ENCODE measurements at places on chromosomes 7 and 10. TPM values are rescaled to one million over a fixed set of nuclear protein-coding genes. Genes with fewer than 3 reads are reported as not detected.
A peak's percentile ranks its signal among the peaks of the same experiment; 100 is the strongest.

Gene LAMB4
- 0.36 TPM for polyA plus RNA-seq

Gene SPAM1
- not detected for polyA plus RNA-seq

Gene C10orf105
- not detected for polyA plus RNA-seq

Gene EXOC6
- 2.4 TPM for polyA plus RNA-seq

Gene LRRC18
- polyA plus RNA-seq: not detected

Gene RAPGEF5
- polyA plus RNA-seq: 1.8 TPM

Gene OR2A1
- not detected for polyA plus RNA-seq

Gene PAPOLB
- not detected for polyA plus RNA-seq

Gene NUPR2
- polyA plus RNA-seq: not detected

Gene PTPRN2
- 3.9 TPM for polyA plus RNA-seq

Gene RBP3
- not detected for polyA plus RNA-seq

Gene AUTS2
- 7.8 TPM for polyA plus RNA-seq

Gene MDH2
- polyA plus RNA-seq: 244 TPM

Gene SYCE1
- not detected for polyA plus RNA-seq

Gene ZNF680
- 2.8 TPM for polyA plus RNA-seq

Gene ST8SIA6
- polyA plus RNA-seq: not detected

- peaks cover 6% of the 10 kb centered on the region for H3K4me1 ChIP-seq
- no peak overlapping the region for H3K4me3 ChIP-seq
- H3K27me3 ChIP-seq: no peaks in the 10 kb centered on the region
- no peak overlapping the region for H3K27ac ChIP-seq
Measured at GRCh38 chr7:101688995-101689907, 60.2 kb upstream of the MYL10 start.

GRCh38 chr7:70137126-70137525 is 538.9 kb downstream of the AUTS2 start:
- 0 out of 2 replicates have a peak, but pooled peaks cover under 1% of the 10 kb centered on the region for H3K4me1 ChIP-seq
- H3K4me3 ChIP-seq: no peak overlapping the region
- no peak overlapping the region for H3K27ac ChIP-seq
- no peaks in the 10 kb centered on the region for H3K36me3 ChIP-seq

GRCh38 chr10:28942012-28942411 is 264.7 kb downstream of the BAMBI start:
- H3K36me3 ChIP-seq: no peaks in the 10 kb centered on the region
- H3K4me3 ChIP-seq: no peak overlapping the region
- H3K27me3 ChIP-seq: no peaks in the 10 kb centered on the region
- DNase-seq: no peak
- H3K27ac ChIP-seq: no peak overlapping the region

DNA sequence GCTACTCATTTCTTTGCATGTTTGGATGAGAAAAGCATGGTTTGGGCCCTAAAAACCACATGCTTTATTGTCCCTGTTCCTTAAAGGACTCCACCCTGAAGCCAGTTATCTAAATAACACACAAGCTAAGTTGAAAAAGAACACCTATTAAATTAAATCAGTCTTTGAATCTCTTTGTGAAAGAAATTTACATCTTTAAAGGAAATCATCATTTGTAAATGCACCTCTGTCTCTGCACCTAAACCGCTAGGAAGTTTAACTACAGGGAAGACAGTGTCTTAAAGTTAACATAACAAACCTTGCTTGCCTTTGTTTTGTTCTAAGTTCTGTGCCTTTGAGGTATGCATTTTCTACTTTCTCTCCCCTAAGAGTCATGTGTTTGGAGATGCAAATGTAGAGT is 52.6 kb downstream of the HTR7 start:
- DNase-seq: no peak
- no peaks in the 10 kb centered on the region for H3K36me3 ChIP-seq
- H3K4me1 ChIP-seq: no peaks in the 10 kb centered on the region
- no peak overlapping the region for H3K27ac ChIP-seq
- H3K27me3 ChIP-seq: peaks cover 22% of the 10 kb centered on the region

DNA sequence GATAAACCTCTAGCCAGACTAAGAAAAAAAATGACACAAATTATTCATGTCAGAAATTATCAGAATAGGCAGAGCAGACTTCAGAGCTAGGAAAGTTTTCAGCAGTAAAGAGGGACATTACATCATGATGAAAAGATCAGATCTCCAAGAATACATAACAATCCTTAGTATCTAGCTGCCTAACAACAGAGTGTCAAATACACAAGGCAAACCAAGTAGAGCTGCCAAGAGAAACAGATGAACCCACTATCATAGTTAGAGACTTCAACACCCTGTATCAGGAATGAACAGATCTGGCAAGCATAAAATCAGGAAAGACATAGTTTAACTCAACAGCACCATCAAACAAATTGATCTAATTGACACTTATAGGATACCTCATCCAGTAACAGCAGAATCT is 92.3 kb downstream of the NKX6-2 start:
- no peaks in the 10 kb centered on the region for H3K4me1 ChIP-seq
- H3K4me3 ChIP-seq: no peak overlapping the region
- DNase-seq: no peak
- H3K27me3 ChIP-seq: no peaks in the 10 kb centered on the region
- no peak overlapping the region for H3K27ac ChIP-seq

DNA sequence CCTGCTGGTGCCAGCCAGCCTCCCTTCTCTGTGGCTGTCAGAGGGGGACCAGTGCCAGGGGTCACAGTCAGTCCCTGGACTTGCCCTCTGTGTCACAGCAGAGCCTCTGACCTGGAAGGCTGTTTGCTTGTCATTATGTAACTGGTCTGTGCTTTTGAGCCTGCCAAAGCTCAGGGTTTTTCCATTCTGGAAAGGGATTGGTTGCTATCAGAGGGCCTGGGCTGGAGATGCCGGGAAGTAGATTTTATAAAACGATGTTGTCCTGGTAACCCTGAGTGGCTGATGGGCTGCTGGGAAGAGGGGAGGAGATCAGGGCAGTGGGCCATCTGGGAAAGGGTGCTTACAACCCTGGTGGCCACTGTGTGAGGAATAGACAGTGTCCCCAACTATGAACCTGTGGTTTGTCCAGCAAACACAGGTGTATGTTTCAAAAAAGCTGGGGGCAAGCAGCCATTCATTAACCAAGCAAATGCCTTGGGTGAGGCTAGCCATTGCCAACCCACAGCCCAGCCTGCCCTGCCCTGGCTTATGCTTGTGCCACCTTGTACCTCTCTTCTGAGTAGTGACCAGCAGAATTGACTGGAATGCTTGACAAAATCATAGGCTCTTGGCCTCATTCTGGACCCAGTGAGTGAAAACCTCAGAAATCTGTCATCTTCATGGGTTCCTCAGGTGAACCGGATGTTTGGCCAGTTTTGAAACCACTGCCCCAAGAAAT is 21.6 kb downstream of the SFTPD start:
- peak; percentile 46 for DNase-seq
- no peak overlapping the region for H3K4me3 ChIP-seq
- H3K27me3 ChIP-seq: peaks cover 4% of the 10 kb centered on the region
- H3K27ac ChIP-seq: no peak overlapping the region

GRCh38 chr7:7681191-7681935 is 37.0 kb downstream of the RPA3 start:
- peak; percentile 48 for DNase-seq
- H3K36me3 ChIP-seq: peaks cover 6% of the 10 kb centered on the region
- H3K4me3 ChIP-seq: no peak overlapping the region
- no peaks in the 10 kb centered on the region for H3K27me3 ChIP-seq
- H3K27ac ChIP-seq: peak overlapping the region; percentile 90

DNA sequence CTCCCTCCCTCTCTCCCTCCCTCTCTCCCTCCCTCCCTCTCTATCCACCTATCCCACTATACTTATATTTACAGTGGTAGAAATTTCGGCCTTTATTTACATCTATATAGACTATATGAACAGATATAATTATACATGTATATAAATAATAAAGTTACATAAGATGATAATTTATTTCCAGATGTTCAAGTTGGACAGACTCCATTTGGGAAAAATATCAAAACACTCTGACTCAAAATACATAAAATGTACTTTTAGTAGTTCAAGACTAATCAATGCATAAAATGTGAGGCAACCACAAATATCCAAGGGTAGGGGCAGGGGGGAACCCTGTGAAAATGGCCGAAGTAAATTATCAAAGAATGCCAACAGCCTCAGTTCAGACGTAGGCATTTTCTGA is 203.0 kb downstream of the FANK1 start:
- H3K36me3 ChIP-seq: no peaks in the 10 kb centered on the region
- no peaks in the 10 kb centered on the region for H3K27me3 ChIP-seq
- no peak for DNase-seq
- no peak overlapping the region for H3K4me3 ChIP-seq

DNA sequence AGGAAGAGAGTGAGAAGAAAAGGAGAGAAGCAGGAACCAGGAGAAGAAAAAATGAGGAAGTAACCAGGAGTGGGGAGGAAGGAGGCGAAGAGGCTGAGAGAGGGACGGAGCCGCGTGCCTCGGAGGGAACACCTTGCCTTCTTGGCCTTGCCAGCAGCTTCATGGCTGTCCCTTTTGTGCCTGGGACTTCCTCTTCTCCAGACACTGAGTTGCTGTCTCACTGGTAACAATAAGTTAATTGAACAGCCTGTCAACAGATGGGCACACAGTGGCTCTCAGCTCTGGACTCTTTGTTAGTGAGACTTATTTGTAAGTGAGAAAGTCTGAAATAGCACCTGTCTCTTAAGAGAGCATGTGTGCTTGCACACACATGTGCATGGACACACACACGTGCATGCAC is 83.2 kb downstream of the GATA3 start:
- DNase-seq: no peak
- H3K4me1 ChIP-seq: peaks cover 3% of the 10 kb centered on the region
- no peak overlapping the region for H3K4me3 ChIP-seq
- no peaks in the 10 kb centered on the region for H3K27me3 ChIP-seq
- H3K27ac ChIP-seq: no peak overlapping the region

DNA sequence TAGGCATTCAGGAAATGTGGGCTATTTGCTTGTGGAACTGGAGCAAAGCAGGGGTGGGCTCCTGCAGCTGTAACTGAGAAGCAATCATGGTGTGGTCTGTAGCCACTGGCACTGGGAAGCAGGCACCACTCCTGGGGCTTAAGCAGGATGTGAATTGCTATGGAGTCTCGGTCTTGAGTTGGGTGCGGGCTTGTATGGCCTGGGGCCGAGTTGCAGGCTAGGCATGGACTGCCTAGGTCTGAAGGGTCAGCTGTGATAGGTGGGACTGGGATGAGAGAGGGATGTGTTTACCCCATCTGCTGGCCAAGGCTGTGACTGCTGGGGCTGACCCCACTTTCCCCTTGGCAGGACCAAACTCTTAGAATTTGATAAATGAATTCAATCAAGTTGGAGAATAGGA is 43.0 kb downstream of the ADCY1 start:
- H3K4me3 ChIP-seq: no peak overlapping the region
- no peak overlapping the region for H3K27ac ChIP-seq
- no peaks in the 10 kb centered on the region for H3K4me1 ChIP-seq
- no peaks in the 10 kb centered on the region for H3K36me3 ChIP-seq
- no peak for DNase-seq

GRCh38 chr7:85823396-85824080 is 636.7 kb upstream of the SEMA3D start:
- no peak for DNase-seq
- no peaks in the 10 kb centered on the region for H3K27me3 ChIP-seq
- H3K4me1 ChIP-seq: no peaks in the 10 kb centered on the region
- no peaks in the 10 kb centered on the region for H3K36me3 ChIP-seq
- no peak overlapping the region for H3K27ac ChIP-seq

GRCh38 chr7:148204639-148205304 is 385.8 kb upstream of the C7orf33 start:
- H3K27ac ChIP-seq: no peak overlapping the region
- no peaks in the 10 kb centered on the region for H3K36me3 ChIP-seq
- no peak for DNase-seq
- no peaks in the 10 kb centered on the region for H3K27me3 ChIP-seq

GRCh38 chr7:24587853-24588252 is 14.6 kb downstream of the PALS2 start:
- H3K4me3 ChIP-seq: no peak overlapping the region
- no peaks in the 10 kb centered on the region for H3K36me3 ChIP-seq
- DNase-seq: no peak
- no peaks in the 10 kb centered on the region for H3K27me3 ChIP-seq
- no peak overlapping the region for H3K27ac ChIP-seq

GRCh38 chr7:2237109-2237602 is 4.4 kb upstream of the MAD1L1 start:
- H3K4me1 ChIP-seq: peaks cover 10% of the 10 kb centered on the region
- H3K4me3 ChIP-seq: no peak overlapping the region
- no peak for DNase-seq

- no peak overlapping the region for H3K4me3 ChIP-seq
- H3K27ac ChIP-seq: no peak overlapping the region
- no peak for DNase-seq
- peaks cover 27% of the 10 kb centered on the region for H3K4me1 ChIP-seq
- peaks cover 20% of the 10 kb centered on the region for H3K36me3 ChIP-seq
Measured at GRCh38 chr10:109895095-109895818, 28.1 kb downstream of the XPNPEP1 start.

DNA sequence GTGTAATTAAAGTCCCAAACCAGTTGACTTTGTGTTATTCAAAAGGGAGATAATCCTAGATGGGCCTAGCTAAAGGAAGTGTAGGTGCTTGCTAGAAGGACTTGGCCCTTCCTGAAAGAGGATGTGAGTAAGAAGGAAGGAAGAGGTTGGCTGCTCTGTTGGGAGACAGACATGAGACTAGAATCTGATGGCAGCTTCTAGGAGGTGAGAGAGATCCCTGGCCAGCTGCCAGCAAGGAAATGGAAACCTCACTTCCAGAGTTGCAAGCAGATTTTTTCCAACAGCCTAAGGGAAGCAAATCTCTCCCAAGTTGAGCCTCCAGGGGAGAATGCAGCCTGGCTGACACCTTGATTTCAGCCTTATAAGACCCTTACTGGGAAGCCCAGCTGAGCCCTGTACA is 368.4 kb upstream of the ZMIZ1 start:
- no peaks in the 10 kb centered on the region for H3K36me3 ChIP-seq
- DNase-seq: no peak
- no peak overlapping the region for H3K27ac ChIP-seq
- H3K27me3 ChIP-seq: no peaks in the 10 kb centered on the region
- no peak overlapping the region for H3K4me3 ChIP-seq
- peaks cover 19% of the 10 kb centered on the region for H3K4me1 ChIP-seq

GRCh38 chr7:138843632-138844580 is 45.9 kb upstream of the ATP6V0A4 start:
- no peak overlapping the region for H3K27ac ChIP-seq
- H3K4me3 ChIP-seq: no peak overlapping the region
- H3K36me3 ChIP-seq: peaks cover 39% of the 10 kb centered on the region
- DNase-seq: no peak

GRCh38 chr10:81575036-81575435 is 300.0 kb upstream of the NRG3 start:
- H3K36me3 ChIP-seq: no peaks in the 10 kb centered on the region
- no peaks in the 10 kb centered on the region for H3K27me3 ChIP-seq
- no peak overlapping the region for H3K4me3 ChIP-seq
- no peaks in the 10 kb centered on the region for H3K4me1 ChIP-seq
- no peak for DNase-seq

DNA sequence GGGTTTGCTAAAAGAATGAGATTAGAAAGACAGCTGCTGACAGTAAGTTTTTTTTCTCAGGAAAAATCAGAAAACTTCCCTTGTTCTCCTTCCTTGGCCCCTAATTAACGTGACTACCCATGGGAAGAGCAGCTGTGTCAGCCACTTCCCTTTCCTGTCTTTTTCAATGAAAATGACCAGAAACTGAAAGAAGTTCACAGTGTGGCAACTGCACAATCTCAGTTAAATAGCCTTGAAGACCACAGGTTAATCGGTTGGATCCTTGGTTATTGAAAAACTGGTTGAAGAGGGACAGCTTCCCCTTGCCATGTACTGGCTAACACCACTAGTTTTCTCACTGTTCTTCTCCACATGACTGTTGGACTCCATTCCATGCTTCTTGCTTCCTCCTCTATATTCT is 148.8 kb upstream of the AGR3 start:
- DNase-seq: no peak
- H3K27ac ChIP-seq: no peak overlapping the region
- H3K4me3 ChIP-seq: no peak overlapping the region
- no peaks in the 10 kb centered on the region for H3K27me3 ChIP-seq
- H3K4me1 ChIP-seq: no peaks in the 10 kb centered on the region

All from SK-N-SH (cell line).